Activated CD4-positive, alpha-beta T cell treated with anti-CD3 and anti-CD28 coated beads, Interleukin-2, amount 50 U/mL, for 48 hours (primary cell): ENCODE measurements at places on chromosomes 3 and 15.

DNA sequence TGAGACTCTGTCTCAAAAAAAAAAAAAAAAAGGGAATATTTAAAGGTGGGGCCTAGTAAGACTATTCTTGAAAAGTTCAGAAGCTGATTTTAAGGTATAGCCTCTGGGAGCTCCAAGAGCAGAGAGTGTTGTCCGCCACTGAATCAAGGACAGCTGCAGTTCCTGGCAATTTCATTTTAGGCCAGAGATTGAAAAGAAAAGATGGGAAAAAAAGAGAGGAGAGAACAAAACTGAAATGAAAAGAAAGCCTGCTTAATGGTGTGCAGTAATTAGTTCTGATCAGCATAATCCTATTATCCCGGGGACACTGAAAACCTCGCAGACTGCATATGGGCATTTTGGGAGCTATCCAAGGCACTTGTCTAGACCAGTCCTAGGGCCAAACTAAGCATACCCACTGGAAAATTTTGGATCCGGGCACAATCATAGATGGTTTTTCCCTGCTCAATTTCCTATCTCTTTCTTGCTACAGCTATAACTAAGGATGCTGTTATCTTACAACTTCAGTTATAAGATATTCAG lies 43.2 kb downstream of the EHHADH start:
- no peak for DNase-seq

- DNase-seq: no peak
Measured at GRCh38 chr3:56059731-56060130, 408.5 kb downstream of the ERC2 start.

DNA sequence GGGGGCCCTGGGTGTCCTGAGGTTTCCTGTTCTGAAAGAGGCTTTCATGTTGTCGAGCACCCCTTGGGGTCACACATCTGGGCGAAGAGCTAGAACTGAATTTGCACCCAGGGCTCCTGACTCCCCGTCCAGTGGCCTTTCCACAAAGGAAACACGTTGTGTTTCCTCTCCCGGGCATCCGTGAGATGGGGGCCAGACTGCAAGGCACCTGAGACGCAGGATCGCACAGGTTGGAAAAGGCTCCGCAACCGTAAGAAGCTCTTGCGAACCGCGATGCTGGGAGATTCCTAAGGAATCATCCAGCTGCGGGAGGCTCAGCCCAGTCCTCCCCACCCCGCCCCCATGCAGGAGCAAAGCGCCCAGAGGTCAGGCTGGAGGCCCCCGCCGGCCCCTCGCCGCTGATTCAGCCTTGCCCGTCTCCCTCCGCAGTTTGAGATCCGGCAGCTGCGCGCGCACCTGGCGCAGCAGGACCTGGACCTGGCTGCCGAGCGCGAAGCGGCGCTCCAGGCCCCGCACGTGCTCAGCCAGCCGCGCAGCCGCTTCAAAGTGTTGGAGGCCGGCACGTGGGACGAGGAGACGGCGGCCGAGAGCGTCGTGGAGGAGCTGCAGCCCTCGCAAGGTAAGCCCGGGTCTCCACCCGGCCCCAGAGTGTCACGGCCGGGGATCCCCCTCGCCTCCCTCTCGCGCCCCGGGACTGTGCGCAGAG lies 119.6 kb downstream of the ETFA start:
- DNase-seq: no peak

- DNase-seq: peak; percentile 61
Measured at GRCh38 chr3:49411535-49411967, 225 bp downstream of the RHOA start.

DNA sequence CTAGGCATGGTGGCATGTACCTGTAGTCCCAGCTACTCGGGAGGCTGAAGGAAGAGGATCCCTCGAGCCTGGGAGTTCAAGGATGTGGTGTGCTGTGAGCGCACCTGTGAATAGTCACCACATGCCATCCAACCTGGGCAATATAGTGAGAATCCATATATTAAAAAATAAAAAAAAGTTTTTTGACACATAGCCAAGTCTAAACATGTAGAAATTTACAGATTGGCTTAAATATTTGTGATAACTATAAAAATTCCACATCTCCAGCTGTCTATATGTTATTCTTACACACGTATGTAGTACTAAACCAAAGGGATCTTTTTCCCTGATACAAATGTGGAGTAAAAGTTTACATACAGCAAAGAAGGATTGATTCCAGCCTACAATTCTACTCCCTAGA lies 119.7 kb downstream of the CNTN4 start:
- DNase-seq: no peak

DNA sequence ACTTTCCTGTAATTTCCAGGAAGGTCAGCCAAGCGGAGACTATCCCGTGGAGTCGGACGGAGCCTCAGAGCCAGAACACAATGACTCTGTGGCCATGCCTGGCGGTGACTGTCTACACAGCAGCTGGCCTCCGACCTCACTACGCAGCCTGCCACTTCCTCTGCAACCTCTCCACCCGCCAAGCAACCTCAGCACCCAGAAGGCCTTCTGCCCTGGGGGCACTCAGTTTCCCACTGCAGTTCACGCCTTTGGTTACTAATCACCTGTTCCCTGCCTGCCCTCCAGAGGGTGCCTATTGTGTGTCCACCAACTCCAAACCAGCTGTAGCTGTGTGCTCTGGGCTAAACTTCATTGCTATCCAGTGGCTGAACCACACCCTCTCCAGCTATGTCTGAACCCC lies 44.0 kb downstream of the TM2D3 start:
- no peak for DNase-seq

DNA sequence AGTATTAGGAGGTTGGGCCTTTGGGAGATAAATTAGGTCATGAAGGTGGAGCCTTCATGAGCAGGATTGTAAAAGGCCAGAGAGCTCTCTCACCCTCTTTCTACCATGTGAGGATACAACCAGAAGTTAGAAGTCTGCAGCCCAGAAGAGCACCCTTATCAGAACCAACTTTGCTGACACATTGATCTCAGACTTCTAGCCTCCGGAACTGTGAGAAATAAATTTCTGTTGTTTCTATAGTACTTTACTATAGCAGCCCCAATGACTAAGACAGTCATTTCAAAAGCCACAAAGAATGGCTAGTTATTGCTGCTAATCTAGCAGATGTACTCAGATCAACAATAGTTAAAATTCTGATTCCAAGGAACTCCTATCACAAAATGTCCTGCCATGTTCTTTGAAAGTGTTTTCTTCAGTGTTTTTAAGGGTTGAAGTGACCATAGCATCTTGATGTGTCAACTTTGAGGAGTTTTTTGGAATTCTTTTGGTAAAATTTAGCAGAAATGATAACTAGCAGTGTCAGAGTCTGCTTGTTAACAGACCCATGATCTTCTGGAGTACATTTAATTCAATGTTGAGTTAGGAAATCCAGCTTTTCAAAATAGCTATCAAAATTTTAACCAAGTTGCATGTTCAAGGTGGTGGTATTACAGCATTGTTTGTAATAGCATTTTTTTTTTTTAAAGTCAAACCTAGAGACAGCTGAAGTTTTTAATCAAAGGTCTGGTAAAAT lies 10.3 kb downstream of the DZIP3 start:
- DNase-seq: no peak

DNA sequence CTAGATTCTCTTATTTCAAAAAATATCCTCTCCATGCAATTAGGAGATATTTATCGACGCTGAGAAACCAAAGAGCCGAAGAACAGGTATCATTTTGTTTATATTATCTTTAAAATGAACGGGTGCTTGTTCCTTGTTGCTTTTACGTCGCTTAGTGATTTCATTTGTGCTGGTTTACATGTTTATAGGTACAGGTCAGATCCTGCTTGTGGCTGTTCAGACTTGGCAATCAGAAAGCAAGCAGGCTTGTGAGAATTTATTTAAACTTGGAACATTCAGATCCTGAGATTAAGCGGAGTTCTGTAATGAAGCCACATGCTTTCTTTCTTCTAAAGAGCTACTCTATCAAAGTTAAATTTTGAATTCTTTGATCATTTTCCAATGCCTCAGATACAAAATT lies 43.0 kb upstream of the ATP2C1 start:
- no peak for DNase-seq

- no peak for DNase-seq
Measured at GRCh38 chr3:73511571-73512525, 112.9 kb downstream of the PDZRN3 start.

DNA sequence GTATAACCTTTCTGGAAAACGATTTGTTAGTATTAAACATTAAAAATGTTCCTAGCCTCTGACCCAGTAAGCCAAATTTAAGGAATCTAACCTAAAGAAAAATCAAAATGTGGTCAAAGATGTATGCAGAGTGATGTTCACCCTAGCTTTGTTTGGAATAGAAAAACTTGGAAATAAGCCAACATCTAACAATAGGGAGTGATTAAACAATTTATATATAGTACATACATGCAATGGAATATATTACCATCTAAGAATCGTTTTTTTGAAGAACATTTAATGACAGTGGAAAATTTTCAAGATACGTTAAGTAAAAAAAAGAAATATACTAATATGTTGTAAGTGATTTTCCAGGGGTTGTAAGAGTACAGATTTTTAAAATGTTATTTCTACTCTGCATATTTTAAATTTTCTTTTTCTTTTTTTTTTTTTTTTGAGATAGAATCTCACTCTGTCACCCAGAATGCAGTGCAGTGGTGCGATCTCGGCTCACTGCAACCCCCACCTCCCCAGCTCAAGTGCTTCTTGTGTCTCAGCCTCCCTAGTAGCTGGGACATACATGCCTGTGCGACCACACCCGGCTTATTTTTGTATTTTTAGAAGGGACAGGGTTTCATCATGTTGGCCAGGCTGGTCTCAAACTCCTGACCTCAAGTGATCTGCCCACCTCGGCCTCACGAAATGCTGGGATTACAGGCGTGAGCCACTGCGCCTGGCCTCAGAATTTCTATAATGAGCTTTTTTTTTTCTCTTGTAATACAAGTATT lies 54.9 kb downstream of the ANP32A start:
- no peak for DNase-seq

- no peak for DNase-seq
Measured at GRCh38 chr3:143657391-143657790, 190.9 kb downstream of the SLC9A9 start.

DNA sequence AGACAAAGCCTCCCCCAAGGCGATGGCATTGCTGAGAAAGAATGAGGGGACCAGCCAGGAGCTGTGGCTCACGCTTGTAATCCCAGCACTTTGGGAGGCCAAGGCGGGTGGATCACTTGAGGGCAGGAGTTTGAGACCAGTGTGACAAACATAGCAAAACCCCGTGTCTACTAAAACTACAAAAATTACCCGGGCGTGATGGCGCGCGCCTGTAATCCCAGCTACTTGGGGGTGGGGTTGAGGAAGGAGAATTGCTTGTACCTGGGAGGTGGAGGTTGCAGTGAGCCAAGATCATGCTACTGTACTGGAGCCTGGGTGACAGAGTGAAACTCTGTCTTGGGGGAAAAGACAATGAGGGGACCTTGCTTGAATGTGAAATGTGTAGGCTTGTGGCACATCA lies 402.4 kb upstream of the C2CD4B start:
- no peak for DNase-seq

- no peak for DNase-seq
Measured at GRCh38 chr3:143095813-143096212, 23.8 kb upstream of the CHST2 start.

DNA sequence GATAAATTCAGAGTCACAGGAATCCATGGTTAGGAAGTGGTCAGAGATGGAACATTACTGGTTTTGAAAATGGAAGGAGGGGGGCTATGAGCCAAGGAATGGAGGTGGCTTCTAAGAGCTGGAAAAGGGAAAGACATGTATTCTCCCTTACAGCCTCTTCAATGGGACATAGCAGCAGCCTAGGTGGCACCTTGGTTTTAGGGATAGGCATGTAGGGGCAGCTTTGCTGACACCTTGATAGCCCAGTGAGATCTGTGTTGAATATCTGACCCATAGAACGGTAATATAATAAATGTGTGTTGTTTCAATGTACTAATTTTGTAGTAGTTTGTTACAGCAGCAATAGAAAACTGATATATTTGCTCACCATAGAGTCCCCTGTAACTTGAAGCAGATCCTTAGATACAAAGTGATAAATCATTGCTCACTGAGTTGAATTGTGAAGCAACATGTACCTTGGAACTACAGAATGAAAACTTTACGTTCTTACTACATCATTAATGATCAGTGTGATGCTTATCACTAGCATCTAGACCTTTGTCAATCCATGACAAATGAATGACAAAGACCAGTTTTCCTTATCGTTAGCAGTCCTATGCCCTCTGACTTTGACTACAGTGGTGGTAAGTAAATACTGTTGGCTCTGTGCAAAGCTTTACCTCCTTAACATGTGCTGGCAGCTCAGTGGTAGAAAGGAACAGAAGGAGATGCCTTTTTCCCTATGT lies 53.8 kb downstream of the TMEM45A start:
- DNase-seq: no peak

DNA sequence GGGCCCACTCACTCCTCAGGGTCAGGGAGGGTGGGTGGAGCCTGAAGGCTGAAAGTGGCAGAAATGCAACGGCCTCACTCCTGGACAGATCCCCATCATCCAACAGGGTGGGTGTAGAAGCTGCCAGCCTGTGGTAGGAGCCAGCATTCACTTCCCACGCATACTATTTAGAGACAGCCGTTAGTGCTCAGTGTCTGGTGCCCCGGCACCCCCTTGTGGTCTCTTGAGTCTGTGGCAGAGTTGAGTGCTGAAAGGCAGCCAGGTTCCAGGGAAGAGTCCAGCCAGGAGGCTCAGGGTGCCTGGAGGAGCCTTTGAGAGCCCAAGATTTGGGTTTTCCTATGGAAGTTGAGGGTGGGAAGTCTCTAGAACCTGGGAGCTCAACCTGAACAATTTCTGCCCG lies 2.1 kb upstream of the GNAT1 start:
- DNase-seq: peak; percentile 34

DNA sequence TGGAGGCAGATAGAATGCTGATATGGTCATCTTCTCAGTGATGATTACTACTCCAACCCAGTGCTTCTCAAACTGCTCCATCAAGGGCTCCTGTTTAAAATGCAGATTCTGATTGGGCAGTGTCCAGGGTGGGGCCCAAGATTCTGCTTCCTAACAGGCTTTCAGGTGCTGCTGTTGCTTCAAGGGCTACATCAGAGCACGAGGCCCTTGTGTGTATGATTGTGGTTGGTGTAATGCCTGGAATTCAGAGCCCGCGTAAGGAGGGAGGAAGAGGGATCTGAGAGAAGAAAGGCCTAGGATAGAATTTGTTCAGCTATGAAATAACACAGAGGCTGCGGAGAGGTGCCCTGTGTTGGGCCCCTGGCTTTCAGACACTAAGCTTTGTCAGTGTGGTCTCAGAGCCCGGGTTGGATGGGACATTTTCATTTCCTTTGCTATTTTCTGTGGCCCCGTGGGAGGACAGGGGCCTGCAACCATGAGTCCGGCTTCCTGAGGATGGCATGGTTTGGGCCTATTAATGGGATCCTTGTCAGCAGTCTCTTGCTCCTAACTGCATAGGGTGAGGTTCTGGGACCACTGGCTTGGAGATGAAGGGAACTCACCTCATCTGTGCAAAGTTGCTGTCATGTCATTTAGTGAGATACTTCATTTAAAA lies 53.0 kb downstream of the ATP1B3 start:
- DNase-seq: no peak

DNA sequence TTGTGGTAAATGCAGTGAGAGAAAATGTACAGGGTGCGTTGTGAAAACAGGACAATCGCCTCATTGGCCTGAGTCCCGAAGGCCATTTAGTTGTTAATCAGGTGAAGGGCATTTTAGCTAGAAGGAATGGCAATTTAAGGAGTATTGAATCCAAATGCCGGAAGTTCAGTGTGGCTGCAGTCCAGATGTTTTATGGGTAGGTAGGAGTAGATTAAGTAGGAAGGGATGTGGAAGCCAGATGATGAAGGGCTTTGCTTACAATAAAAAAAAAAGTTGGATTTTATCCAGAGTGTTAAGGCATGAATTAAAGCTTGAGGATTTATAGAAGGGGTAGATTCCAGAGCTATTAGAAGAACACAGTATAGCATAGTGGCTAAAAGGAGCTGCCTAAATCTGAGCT lies 572.7 kb downstream of the NLGN1 start:
- no peak for DNase-seq

GRCh38 chr3:98588065-98588464 lies 5.3 kb downstream of the CPOX start:
- DNase-seq: no peak
